Esophagus mucosa (tissue), 1 donor: ENCODE measurements at places on chromosomes 12 and 14.
A peak's percentile ranks its signal among the peaks of the same experiment; 100 is the strongest.

GRCh38 chr12:96617178-96617577, 127.8 kb downstream of the CFAP54 start:
- ATAC-seq, result no peak

DNA sequence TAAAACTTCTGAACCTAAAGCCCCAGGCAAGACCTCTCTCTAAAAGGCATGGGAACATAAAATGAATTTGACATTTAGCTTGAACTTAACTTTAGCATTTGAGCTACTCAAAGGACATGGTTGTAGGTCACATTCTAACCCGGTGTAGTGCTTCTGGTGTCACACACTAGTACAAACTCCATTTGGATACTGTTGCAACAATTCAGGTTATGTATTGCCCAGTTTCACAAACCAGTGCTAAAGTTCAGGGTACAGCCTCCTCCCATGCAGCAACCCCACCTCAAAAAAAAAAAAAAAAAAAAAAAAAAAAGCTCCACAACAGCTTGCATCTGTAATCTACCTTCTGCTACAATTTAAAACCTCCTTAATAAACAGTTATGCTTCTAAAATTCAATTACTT, 7.8 kb downstream of the PPTC7 start:
- ATAC-seq, result no peak

DNA sequence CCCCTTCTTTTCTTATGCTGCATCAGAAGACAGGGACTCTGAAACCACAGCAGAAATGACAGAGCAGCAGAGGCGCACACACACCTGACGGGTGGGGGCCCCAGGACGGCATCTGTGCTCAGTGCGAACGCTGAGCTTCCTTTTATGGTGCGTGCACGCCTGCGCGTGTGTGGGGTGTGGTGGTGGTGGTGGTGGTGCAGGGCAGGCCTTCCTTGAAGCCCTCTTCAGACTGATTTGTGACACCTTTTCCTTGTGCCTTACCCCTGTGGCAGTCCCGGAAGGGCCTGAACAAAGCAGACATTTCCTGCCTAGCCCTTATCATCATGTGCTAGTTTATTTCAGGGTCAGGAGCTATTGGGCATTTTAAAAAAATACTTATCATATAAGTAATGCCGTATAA, 75.7 kb downstream of the TSPAN9 start:
- peak; percentile 40 for ATAC-seq

DNA sequence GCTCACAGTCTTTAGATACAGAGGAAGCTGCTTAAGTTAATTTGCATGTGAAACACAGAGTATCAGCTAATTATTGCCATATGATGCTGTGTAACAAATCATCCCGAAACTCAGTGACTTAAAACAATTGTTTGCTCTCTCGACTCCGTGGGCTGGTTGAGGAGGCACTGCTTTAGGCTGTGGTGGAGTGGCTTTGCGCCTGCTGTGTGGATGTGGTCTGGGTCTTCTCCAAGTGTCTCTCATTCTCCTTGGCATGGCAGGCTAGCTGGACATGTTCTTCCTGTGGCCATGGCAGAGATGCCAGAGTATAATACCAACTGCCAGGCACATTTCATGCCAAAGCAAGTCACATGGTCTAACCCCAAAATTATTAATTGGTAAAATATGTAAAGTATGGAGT, 40.9 kb downstream of the PELI2 start:
- ATAC-seq, result no peak
